NCI-H2029 treated with DMSO at 0.1 percent for 48 hours (cell line): ENCODE measurements at places on chromosomes 3 and 15.

- no peak for DNase-seq
Measured at GRCh38 chr3:119541547-119541946, 17.9 kb downstream of the CD80 start.

GRCh38 chr3:38573556-38573955 is 75.9 kb downstream of the SCN5A start:
- DNase-seq, result no peak

- no peak for DNase-seq
Measured at GRCh38 chr15:41102854-41103253, 13.2 kb downstream of the INO80 start.

GRCh38 chr3:169945313-169945712 is 21.3 kb upstream of the SEC62 start:
- DNase-seq, result no peak

GRCh38 chr15:98063315-98063714 is 102.8 kb downstream of the ARRDC4 start:
- DNase-seq, result no peak

- no peak for DNase-seq
Measured at GRCh38 chr3:16494814-16495431, 18.6 kb downstream of the RFTN1 start.

- DNase-seq, result no peak
Measured at GRCh38 chr3:20186600-20187004, 596 bp upstream of the SGO1 start.

DNA sequence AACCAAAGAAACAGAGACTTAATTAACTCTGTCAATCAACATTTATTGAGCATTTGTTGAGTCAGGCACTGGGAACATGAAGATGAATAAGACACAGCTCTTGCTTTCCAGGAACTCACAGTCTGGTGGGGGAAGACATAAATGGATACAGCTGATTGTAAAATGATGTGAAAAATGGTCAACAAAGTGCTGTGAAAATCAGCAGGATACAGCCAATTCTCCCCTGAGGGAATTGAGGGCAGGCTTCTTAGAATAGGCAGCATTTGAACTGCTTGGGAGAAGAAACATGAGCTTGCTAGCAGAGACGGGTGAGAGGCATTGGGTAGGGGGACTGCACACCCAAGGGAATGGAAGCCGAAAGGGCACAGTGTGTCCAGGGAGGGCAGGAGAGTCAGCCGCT is 41.1 kb downstream of the MFSD1 start:
- DNase-seq, result no peak

DNA sequence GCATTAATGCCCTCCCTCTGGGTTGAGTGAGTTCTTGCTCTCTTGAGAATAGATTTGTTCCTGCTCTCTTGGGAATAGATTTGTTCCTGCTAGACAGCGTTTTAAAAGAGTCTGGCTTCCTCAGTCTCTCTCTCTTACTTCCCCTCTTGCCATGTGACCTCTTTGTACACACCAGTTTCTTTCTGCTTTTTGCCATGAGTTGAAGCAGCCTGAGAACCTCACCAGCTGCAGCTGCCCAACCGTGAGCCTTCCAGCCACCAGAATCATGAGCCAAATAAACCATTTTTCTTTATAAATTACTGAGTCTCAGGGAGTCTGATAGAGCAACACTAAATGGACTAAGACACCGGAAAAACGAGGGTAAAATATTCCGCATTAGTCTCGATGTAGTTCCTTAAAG is 253.6 kb downstream of the CNTN6 start:
- DNase-seq, result no peak

DNA sequence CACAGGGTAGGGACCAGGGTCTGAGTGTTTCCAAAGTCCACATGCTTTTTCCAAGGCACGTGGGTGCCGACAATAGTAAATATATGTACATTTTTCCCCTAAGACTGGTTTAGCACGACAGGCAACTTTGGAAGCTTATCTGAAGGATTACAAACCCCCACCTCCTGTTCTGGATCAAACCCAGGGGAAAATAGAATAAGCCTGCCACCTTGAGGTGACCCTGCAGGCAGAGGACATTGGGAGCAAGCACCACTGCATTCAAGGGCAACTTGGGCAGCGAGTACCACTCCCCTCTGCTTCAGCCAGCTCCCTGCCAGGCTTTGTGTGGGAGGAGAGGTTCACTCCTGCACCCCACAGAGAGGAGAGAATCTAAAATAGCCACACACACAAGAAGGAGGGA is 44.8 kb downstream of the KBTBD12 start:
- no peak for DNase-seq

GRCh38 chr15:62506217-62506805 is 341.2 kb upstream of the C2CD4B start:
- DNase-seq, result no peak

GRCh38 chr3:196219194-196219969 is 3.0 kb downstream of the SLC51A start:
- peak; percentile 47 for DNase-seq

- DNase-seq, result no peak
Measured at GRCh38 chr15:65066635-65067316, 1.0 kb downstream of the RASL12 start.

DNA sequence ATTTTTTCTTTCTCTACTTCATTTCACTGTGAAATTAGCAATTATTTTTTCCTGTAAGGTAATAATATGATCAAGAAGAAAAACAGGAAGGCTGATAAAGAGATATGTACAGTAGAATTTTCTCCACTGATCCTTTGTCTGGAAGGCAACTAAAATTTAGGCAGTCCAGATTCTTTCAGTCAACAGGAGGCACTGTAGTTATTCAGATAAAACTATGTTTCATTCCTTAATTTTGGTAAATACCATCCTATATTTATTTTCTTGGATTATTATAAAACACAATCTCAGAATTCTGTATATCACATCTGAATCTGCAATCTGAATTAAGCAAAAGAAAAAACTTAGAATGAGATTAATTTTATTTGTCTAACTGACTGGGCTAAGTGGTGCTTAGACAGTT is 343.2 kb downstream of the LSAMP start:
- DNase-seq, result no peak

GRCh38 chr3:61841111-61841845 is 279.9 kb downstream of the PTPRG start:
- peak; percentile 30 for DNase-seq

GRCh38 chr3:107128946-107129345 is 248.3 kb upstream of the CCDC54 start:
- DNase-seq, result no peak
